T-helper 9 cell (primary cell): ENCODE measurements at places on chromosomes 1 and 21.

DNA sequence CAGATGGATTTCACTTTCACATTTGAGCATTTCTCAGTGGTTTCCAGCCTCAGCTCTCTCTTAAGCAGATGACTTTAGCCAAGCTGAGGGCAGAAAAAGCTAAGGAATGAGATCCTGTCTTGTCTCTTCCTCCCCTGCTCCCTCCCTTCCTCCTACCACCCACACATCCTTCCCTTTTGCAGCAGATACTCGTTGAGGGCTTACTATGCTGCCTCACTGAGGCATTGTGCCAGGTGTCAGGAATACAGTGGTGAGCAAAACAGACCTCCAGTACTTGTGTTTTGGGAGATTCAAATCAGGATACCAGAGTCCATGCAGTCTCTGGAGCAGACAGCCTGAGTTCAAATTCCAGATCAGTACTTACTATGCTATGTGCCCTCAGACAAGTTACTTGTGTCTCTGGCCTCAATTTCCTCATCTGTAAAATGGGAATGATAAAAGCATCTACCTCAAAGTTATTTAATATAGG is 43.2 kb downstream of the KIF26B start:
- DNase-seq = no peak

DNA sequence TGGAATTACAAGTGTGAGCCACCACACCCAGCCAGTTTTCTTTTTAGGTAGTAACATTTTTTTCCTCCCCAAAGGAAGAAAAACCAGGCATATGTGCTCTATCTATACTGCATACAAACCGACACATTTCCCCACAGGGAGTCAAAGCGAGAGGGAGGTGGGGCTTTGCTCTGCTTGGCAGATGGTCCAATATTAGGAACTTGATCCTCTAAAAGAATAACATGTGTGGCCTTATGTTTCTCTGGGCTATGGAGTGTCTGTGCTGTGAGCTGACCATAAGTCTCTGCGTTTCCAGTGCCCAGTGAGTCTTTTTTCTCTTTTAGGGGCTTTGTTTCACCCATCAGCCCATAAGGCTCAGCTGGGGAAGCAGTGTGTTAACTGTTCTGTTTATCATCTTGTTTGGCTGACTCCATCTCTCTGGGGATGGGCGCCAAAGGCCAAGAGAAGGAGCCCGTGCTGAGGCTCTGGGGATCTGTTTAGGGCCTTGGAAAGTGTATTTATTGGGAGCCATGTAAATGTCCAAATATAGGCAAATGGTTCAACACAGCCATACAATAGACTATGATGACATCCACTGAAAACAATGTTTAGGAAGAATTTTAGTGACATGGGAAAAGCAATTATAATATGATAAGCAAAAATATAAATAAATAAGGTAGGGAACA is 20.2 kb downstream of the LMOD1 start:
- no peak for DNase-seq

GRCh38 chr1:114320586-114320985 is 166.9 kb upstream of the SYT6 start:
- DNase-seq = no peak

DNA sequence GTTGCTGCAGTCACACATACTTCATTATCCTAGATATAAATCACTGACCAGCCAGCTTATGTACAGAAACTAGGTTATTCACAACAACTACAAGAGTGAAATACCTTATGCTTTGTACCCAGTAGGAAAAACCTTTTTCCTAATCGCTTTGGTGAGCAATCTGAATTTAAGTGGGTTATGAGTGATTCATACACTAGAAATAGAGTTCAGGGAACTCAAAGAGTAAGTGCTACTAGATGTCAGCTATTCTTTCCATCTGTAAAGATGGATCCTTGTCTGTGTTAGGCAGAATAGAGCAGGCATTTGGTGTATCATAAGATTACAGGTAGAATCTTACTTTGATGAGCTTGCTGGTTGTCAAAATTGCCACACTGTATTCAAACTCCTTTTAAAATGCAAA is 101.9 kb downstream of the ZNF644 start:
- no peak for DNase-seq

GRCh38 chr1:43329995-43330751 is 7.4 kb upstream of the MPL start:
- DNase-seq = no peak

- peak; percentile 17 for DNase-seq
These were observed 2.0 kb downstream of the S100A6 start for GRCh38 chr1:153533689-153534201.

DNA sequence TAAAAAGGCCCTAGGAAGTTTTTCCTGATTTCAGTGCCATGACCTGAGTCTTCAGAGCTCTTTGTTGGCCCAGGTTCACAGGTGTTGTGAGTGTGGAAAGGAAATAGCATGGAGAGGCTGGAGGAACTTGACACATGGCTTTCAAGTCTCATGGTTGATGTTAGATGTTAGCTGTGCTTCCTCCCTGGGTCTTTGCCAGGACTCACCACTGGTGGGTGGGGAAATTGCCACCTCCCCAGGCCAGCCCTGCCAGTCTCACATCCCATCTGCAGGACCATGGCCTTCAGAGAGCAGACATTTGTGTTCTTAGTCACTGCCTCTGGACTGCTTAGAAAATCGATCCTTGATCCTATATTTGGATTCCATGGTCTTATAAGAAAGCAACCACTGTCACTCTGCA is 383.2 kb downstream of the DISC1 start:
- DNase-seq = no peak

DNA sequence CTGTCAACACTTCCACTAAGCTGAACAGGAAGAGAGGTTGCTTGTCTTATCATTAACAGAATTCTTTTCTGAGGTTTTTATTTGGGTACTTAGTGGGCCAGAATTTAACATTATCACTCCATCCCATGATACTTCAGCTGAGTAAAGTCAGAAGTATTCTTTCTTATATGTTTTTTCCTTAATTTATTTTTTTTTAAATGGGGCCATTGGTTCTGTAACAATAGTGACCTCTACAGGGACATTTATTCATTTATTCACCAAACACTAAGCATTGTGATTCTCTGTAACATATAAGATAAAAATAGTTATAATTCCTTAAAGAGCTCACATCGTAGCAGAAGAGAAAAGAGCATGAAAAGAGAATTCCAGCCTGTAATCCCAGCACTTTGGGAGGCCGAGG is 9.8 kb downstream of the GREM2 start:
- no peak for DNase-seq

DNA sequence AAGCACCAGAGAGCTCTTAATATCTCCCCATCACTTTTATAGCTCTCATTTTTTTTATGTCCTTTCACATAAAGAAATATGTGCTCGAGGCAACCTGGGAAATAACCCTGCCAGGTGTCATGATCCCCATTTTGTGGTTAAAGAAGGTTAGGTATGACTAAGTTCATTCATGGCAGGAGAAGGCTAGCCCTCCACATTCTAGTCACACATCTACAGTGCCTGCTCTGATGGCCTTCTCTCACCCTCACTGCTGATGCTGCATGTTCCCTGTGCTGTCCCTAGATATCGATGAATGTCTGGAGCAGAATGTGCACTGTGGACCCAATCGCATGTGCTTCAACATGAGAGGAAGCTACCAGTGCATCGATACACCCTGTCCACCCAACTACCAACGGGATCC is 187.5 kb downstream of the TPR start:
- DNase-seq = no peak

DNA sequence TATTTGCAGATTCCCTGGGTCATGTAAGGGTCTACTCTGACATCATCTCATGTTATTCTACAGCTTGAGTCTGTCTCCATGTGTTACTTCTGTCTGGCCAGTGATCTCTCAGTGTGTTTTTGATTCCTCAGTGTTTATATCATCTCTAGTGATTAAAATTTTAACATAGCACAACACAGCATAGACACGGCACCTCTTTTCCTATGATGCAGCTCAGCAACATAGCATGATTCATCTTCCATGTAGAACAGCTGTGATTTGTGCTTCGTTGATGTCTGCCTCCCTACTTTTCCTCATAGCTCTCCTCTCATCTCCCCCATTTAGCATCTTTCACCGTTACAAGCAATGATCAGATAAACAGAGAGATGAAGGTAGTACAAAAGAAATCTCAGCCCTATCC is 163.9 kb upstream of the DPT start:
- DNase-seq = no peak

- no peak for DNase-seq
These were observed 26.4 kb upstream of the CLIC6 start for GRCh38 chr21:34642211-34643075.

GRCh38 chr1:231778009-231778719 is 151.6 kb downstream of the DISC1 start:
- DNase-seq = no peak

- DNase-seq = no peak
These were observed 22.7 kb downstream of the RHBG start for GRCh38 chr1:156391701-156392100.

GRCh38 chr1:60171801-60172200 is 98.2 kb upstream of the C1orf87 start:
- no peak for DNase-seq

DNA sequence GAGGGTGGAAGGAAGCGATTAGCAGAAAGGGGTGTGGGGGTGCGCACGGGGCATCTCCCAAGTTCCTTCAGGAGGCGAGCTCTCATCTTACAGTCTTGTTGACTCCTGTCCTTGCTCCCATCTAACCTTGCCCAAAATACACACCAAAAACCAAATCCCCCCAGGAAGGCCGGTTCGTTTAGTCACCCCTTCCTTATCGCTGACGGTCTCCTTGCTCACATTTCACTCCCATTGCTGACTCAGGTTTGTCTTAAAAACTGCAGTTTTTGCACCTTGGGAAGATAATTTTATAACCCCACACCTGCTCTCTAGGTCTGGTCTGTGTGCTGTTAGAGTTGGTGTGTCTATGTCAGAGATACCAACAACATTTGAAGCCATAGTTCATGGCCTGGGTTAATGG is 68.1 kb upstream of the F3 start:
- no peak for DNase-seq

GRCh38 chr1:55552636-55553035 is 337.5 kb upstream of the USP24 start:
- no peak for DNase-seq

GRCh38 chr1:3460672-3461131 is 6.2 kb downstream of the ARHGEF16 start:
- DNase-seq = no peak

DNA sequence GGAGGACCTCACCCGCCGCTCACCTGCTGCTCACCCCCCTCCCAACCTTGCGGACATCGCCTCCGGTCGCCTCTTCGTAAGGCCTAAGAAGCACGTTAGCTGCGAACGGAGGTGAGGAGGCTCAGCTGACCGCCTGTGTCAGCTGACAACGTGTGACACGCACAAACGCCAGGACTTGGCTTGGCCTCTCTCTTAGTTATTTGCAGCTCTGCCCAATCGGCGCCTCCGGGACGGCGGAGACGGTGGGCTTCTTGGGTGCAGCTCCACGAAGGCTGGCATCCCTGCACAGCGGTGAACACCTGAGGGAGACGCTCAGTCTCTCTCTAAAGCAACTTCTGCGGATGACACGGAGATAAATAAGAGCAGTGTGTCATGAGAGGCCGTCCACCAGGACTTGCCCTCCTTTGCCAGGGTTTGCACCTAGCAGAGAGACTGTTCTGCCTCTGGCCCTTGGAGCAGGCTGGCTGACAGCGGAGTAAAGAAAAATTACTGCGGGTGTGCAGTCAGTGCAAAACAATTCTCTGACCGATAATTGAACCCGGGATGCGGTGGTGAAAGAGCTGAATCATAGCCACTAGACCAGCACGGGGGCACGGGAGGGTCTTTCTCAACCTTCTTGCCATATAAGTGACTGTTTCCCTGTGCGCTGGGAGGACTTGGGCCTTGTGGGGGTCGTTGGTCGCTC is 318.9 kb downstream of the FAM72C start:
- DNase-seq = no peak

DNA sequence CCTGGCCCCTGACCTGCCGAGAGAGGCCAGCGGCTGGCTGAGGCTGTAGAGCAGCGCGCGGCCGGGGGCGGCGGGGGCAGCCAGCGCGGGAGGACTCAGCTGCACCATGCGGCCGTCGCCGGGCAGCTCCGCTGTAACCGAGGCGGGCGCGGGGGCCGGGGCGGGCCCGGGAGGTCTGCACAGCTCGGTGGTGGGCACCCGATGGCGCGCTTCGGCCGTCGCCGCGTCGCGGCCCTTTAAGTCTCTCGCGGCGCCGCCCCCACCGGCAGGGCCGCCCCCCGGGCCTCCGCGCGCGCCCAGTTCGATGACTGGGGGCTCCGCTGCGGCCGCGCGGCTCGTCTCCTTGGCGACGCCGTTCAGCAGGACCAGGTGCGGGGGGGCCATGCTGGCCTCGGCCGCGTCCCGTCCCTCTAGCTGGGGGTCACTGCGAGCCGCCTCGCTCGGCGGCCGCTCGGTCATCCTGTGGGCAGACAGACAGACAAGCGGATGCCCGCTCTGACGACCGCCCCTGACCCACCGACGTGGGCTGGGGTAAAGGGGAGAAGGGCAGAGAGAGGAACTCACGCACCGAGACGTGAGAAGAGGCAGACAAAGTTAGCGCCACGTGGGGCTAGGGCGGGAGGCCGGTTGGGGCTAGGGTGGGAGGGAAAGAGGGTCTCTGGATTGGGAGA is 6.5 kb downstream of the TAL1 start:
- DNase-seq = no peak

DNA sequence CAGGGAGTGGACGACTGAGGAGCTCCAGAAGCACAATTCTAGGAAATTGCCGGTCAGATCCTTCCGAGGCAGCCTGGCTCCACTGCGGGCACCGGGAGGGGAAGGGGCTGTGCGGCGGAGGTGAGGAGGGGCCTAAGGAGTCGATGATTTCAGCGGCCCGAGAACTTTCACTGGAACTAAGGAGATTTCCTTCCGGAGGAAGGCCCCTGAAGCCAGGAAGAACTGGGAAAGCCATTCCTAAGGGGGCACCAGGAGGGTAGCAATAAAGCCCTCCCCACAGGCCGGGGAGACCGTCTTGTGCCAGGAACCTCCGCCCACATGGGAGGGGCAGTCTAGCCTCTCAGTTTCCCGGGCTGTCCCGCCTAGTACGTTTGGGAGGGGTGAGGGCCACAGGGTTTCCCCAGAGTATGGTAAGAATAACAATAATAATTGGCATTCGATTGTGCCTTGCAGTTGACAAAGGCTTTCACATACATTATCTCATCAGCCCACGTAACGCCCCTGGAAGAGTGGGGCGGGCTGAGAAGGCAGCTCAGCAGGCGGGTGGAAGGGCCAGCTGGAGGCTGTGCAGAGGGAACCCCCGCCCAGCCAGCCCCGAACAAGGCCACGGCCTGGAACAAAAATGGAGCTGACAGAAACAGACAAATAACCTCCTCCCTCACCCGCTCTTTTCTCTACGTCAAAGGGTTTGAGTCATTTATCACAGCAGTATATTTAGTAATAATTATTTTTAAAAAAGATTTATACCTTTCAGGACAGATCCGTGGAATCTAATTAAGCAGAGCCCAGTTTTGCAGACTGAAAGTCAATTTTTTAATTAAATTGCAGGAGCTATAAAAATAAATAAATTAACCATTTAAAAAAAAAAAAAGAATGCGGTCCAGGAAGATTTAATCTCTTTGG is 19.8 kb downstream of the NPR1 start:
- no peak for DNase-seq

GRCh38 chr1:96987186-96987703 is 265.7 kb downstream of the PTBP2 start:
- DNase-seq = no peak
